ENCODE measurements at places on chromosomes 4 and X.
A peak's percentile ranks its signal among the peaks of the same experiment; 100 is the strongest.

GRCh38 chr4:176309772-176310171 lies 10.0 kb upstream of the SPCS3 start:
- no peak for DNase-seq

DNA sequence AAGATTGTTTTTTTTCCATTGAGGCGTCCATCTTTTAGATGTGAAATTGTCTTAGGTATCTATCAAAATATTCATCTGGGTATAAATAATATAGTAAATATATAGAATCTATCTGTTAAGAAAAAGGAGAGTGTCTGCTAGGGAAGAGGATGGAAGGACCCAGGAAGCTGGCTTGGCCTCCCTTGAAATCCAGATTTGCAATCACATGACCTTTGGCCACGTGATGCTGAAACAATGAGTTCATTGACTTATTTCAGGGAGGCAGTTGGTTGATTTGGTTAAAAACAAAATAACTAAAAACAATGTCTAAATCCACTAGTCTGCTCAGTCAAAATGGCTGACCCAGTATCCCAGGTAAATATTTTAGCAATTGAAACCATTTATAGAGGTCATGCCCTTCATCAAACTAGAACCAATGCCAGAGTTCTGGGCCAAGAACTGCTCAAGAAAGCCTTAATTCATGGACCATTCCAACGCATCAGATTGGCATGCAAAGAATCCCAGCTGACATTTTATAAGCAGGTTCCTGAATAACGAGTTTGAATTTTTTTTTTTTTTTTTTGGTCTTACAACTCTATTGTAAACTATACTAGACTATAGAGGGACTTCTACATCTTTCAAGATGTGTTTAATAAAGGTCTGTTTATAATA lies 172.7 kb downstream of the MID1 start:
- DNase-seq = no peak

- DNase-seq = no peak
Measured at GRCh38 chr4:140113653-140114052, 40.3 kb downstream of the MAML3 start.

DNA sequence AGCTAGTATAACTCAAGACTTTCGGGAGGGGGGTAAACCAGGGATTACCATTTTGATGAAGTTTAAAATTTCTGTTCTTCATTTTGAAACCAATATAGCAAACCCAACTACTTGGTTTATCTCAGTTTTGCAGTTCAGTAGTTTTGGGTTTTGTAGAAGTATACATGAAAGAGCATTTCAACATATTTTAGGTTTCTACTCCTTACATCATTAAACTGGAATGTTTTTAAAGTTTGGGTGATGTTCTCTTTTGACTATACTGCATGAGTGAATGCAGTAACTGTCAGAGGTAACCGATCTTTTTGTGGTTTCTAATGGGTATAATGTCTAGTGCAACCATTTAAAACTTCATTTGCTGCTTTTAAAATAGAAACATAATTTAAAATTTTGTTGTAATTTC lies 248.3 kb upstream of the MAD2L1 start:
- no peak for DNase-seq

GRCh38 chrX:133258481-133258880 lies 40.3 kb upstream of the TFDP3 start:
- DNase-seq = no peak

GRCh38 chrX:40005292-40006011 lies 92.3 kb downstream of the BCOR start:
- DNase-seq = no peak

DNA sequence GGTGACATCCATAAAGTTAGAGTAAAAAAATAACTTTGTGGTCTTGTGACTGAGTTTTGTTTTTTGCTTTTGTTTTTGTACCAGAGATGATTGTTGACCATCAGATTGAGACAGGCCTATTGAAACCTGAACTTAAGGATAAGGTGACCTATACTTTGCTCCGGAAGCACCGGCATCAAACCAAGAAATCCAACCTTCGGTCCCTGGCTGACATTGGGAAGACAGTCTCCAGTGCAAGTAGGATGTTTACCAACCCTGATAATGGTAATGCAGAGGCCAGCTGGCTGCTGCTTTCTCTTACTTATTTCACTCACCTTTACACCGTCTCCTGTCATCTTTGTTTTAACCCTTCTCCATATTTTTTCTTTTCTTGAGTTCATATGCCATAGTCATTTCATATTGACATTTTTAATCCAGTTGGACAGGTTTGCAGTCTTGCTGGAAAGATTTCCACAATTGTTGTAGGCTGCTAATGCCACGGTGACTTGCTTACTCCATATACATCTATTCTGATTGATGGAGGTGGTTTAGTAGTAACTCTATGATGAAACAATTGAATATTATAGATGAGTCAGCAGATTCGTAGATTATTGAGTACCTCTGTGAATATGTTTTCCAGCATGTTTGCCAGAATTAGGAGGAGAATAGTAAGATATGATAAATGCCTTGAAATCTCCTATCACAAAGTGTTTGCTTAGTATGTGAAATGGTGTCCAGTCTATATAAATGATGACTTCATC lies 18.3 kb downstream of the SLC4A4 start:
- DNase-seq = no peak

DNA sequence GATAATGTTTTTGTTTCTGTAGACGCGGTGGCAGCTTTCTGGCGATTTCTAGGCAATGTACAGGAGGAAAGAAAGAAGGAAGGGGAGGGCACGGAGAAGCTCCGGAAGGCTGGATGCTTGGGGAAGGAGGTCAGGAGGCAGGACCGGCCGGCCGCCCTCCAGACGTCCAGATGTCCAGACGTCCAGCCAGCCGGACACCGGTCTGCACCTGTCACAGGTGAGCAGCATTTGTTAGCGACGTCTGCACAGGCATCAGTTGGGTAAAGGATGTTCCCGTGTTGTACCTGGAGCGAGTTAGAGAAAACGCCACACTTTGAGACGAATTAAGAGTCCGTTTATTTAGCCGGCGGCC lies 90.0 kb upstream of the PPP2R3B start:
- no peak for DNase-seq

GRCh38 chrX:24702362-24703184 lies 8.9 kb downstream of the POLA1 start:
- no peak for DNase-seq

- DNase-seq = peak; percentile 16
Measured at GRCh38 chr4:88244816-88245579, 39.4 kb downstream of the PPM1K start.

DNA sequence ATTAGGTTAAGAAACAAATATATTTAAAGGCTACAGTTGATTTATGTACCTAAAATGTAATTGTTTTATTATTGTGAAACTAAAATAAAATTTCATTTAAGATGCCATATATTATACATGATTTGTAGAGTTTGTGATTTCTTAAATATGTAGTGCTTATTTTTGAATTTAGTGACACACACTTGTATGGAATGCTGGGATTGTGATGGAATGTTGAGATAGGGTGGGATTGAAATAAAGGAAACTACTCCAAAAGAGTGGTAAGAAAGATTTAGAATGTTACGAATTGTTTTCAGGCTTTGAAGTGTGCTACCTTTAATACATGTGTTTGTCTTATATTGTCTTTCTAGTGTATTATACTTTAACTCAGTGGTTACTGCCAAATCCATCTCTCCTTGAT lies 330.3 kb upstream of the PITX2 start:
- DNase-seq = no peak

DNA sequence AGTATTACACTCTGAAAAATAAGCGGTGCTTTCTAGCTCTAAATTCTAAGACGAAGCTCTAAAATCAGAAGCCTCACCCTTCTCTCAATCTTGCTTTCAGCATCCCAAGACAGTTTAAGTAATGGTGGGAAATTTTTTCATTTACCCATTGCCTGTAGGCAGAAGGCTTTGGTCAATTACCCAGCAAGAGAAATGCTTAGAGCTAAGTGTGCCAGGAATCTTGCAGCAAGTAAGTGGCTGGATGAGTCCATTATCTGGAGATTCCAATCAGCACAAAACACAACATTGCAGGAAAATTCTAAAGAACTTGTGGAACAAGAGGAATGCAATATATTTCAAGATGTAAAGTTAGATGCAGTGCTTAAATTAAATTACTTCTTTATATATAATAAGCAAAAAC lies 28.4 kb downstream of the USP26 start:
- no peak for DNase-seq

GRCh38 chrX:78506248-78506647 lies 152.9 kb downstream of the RTL3 start:
- no peak for DNase-seq

GRCh38 chrX:130419263-130419662 lies 17.5 kb downstream of the RBMX2 start:
- no peak for DNase-seq

DNA sequence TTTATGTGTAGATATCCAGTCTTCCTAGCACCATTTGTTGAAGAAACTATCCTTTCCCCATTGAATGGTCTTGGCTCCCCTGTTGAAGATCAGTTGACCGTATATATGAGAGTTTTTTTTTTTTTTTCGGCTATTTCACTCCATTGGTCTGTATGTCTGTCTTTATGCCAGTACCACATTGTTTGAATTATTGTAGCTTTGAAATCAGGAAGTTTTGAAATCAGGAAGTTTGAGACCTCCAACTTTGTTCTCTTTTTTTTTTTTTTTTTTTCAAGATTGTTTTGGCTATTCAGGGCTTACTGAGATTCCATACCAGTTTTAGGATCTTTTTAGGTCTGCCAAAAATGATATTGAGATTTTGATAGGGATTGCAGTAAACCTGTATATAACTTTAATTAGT lies 4.3 kb upstream of the SCD5 start:
- no peak for DNase-seq

- no peak for DNase-seq
Measured at GRCh38 chr4:20735931-20736330, 35.7 kb downstream of the PACRGL start.

DNA sequence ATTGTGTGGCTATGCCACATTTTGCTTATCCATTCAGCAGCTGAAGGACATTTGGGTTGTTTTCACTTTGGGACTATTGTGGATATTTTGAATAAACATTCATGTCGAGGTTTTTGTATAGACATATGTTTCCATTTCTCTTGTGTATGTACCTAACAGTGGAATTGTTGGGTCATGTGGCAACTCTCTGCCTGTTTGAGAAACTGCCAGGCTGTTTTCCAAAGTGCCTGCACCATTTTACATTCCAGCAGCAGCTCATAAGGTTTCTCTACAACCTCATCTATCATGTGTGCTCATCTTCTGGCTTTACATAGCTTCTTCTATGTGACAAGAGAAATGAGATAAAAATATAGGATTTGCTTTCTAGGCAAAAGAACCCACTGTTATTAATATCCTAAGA lies 29.5 kb upstream of the TSPAN5 start:
- no peak for DNase-seq

- no peak for DNase-seq
Measured at GRCh38 chrX:150074175-150074574, 135.9 kb upstream of the EOLA2 start.

- DNase-seq = no peak
Measured at GRCh38 chr4:136328131-136328530, 1204.2 kb downstream of the PCDH18 start.

DNA sequence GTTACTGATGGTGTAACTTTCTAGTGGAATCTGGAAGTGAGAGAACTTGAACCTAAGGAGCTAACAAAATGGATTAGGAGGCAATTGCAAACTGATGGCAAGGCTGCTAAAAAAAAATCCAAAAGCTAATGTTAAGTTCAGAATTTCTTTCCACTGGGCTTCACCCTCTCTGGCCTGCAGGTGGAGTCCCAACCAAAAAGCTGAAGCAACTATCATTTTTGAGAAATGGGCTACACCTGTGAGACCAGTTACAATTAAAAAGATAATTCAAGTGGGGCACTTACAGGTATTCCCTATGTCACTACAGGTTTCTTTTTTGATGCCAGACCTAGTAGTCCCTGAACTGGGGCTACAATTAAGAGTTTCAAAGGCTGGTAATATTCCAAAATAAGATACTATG lies 142.1 kb upstream of the FTHL17 start:
- no peak for DNase-seq

GRCh38 chr4:126627255-126627654 lies 1005.5 kb upstream of the INTU start:
- no peak for DNase-seq

DNA sequence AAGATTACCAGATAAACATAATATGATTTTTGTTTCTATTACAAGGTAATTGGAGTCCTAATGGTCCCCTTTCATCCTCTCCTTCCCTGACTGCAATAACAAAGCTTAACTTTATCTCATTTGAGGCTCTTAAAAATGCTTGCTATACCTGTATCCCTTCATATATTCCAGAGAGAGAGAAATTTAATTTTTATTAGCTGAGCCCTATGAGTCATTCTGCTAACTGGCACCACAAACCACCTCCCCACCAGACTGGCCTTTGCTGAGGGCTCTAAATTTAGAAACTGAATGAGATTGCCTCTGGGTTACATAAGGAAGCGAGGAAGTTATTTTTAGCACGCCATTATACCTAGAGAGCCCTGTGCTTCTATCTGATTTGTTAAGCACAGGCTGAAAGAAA lies 27.4 kb downstream of the CBLL2 start:
- no peak for DNase-seq

GRCh38 chr4:186809070-186809469 lies 85.4 kb upstream of the FAT1 start:
- DNase-seq = no peak

GRCh38 chr4:7642741-7643458 lies 208.2 kb upstream of the PSAPL1 start:
- DNase-seq = no peak

DNA sequence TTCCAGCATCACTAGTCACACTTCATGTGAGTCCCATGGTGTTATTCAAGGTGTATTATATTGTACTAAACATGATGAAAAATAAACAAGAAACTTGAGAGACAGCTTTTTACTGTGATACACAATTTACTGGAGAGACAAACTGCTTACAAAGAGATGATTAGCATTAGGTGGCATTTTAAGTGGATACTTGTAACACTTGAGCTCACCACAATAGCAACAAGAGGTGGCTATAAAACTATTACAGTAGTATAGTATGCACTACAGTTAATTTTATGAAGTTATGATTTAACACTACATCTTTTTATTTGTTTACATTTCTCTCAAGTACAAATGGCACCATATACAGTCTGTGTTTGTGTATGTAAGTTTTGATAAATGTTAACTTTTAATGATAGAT lies 246.6 kb downstream of the PARM1 start:
- DNase-seq = no peak

GRCh38 chr4:145680902-145681301 lies 956 bp downstream of the C4orf51 start:
- no peak for DNase-seq

GRCh38 chrX:14497184-14497666 lies 32.1 kb upstream of the GLRA2 start:
- no peak for DNase-seq

DNA sequence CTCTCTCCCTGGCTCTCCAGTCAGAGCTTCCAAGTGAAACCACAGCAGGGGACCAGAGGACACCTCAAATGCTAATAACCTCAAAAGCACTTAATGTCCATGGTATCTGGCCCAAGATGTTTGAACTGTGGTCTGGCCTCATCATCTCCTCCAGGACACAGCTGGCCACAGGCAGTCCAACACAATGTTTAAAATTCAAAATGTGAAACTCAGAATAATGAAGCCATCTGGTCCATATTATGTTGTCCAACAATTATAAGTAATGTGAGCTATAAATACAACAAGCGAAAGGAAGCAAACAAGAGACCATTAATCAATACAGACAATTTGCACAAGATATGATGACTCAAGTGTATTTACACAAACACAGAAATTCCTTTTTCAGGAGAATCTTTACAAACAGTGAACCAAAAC lies 90.7 kb upstream of the S100G start:
- no peak for DNase-seq

GRCh38 chr4:141417387-141417786 lies 196.7 kb downstream of the ZNF330 start:
- DNase-seq = no peak

GRCh38 chr4:101730291-101731117 lies 60.0 kb upstream of the BANK1 start:
- peak; percentile 27 for DNase-seq

- no peak for DNase-seq
Measured at GRCh38 chr4:3645711-3646679, 113.8 kb upstream of the LRPAP1 start.

All from stimulated activated CD8-positive, alpha-beta memory T cell treated with anti-CD3 and anti-CD28 coated beads, Interleukin-7, amount 100 ng/mL, for 48 hours (primary cell).